ENCODE measurements at places on chromosomes 16 and 17.

GRCh38 chr16:12160249-12160648, 183.7 kb downstream of the SNX29 start:
- no peak for DNase-seq

GRCh38 chr17:27240086-27240801, 53.7 kb upstream of the WSB1 start:
- DNase-seq, result no peak

DNA sequence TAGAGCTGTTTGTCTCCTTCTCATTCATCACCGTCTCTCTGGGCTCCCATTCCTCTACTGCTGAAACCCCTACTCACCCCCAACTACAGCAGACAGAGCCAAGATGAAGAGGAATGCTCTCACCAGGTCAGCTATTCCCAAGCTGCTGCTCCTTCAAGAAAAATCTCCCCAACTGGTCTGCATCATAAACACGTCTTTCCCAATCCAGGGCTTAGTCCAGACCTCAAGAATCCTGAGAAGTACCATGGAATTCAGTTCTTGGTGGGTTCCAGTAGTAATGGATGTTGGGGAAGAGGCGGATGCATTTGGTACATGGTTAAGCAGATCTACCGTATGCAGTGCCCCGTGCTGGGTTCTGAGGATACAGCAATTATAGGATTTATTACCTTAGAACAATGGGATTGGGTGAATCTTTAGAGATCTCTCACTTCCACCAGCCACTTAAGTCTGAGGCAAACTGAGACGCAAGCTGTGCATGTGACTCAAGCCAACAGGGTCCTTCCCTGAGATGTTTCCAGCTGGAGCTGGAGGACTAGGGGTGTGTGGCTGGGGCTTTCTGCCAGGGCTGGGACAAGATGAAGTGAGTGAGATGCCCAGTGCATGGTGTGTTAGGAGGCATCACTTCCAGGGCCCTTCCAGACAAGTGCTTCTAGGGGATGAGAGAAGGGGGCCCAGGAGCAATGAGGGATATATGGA, 232.7 kb upstream of the CDH5 start:
- no peak for DNase-seq

GRCh38 chr16:22743401-22743800, 70.6 kb upstream of the HS3ST2 start:
- no peak for DNase-seq

DNA sequence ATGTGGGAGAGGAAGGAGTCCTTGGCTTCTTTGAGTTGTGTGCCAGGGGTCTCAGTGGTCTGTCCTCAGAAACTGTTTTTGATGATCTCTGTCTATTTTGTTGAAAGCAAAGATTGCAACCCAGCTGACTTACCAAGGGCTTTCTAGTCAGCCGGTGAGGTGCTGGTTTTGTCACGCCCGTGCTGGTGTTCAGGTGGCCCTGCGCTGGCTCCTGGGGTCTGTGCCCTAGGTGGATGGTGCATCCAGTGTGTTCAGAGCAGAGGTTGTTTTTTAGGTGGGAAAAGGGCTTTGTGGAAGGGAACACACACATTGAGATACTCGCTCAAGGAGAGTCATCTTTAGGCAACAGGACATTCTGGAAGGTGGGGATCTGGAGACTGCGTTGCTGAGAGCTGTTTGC, 51.0 kb downstream of the BANP start:
- no peak for DNase-seq

DNA sequence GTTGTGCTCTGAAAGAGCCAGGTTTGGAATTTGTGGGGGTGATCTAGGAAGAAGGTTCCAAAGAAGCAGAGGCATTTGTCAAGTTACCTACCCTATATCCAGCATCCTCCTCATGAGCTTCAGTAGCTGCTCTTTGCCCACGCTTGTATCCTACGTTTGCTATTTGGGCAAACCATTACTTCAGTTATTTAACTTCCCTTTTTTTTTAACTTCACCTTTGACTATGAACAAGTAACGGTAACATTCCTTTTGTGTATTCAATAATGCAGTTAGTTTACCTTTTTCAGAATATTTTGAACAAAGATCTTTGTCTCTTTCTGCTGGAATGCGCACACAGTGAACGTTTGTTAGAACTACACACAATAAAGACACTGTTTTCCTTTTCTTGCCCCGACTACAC, 41.5 kb downstream of the CYB5B start:
- no peak for DNase-seq

GRCh38 chr17:76501827-76502307, 644 bp upstream of the RHBDF2 start:
- no peak for DNase-seq

DNA sequence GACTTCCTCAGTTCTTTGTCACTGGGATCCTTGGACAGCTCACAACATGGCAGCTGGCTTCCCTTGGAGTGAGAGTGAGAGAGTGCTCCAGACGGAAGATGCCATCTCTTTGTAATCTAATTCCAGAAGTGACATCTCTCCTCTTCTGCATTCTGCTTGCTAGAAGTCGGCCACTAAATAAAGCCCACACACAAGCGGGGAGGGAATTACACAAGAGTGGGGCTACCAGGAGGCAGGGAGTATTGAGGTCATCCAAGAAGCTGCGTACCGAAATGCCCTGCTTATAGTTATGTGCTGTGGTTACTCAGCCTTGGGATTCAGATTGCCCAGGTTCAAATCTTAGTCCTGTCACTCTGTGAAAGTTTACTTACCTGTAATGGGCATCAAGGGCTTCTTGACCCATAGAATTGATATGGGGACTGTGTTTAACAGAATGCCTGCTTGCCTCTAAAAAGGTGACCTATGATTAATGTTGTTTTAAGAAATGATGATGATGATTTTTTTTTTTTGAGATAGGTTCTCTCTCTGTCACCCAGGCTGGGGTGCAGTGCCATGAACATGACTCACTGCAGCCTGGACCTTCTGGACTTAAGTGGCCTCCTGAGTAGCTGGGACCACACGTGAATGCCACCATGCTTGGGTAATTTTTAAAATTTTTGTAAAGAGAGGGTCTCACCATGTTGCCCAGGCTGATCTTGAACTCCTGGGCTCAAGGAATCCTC, 120.9 kb upstream of the HS3ST2 start:
- no peak for DNase-seq

Data from activated T-helper 1 cell treated with Interleukin-2 at 50 U/mL for 16 hours (primary cell).